ENCODE measurements at places on chromosomes 4 and X.
A peak's percentile ranks its signal among the peaks of the same experiment; 100 is the strongest.

GRCh38 chrX:15816886-15817285 lies 26.6 kb downstream of the ZRSR2 start:
- peak; percentile 60 for DNase-seq
- H3K36me3 ChIP-seq: peaks cover 44% of the 10 kb centered on the region
- peak overlapping the region; percentile 90 for H3K27ac ChIP-seq
- H3K4me3 ChIP-seq: peak overlapping the region; percentile 47
- H3K4me1 ChIP-seq: peaks cover 50% of the 10 kb centered on the region

DNA sequence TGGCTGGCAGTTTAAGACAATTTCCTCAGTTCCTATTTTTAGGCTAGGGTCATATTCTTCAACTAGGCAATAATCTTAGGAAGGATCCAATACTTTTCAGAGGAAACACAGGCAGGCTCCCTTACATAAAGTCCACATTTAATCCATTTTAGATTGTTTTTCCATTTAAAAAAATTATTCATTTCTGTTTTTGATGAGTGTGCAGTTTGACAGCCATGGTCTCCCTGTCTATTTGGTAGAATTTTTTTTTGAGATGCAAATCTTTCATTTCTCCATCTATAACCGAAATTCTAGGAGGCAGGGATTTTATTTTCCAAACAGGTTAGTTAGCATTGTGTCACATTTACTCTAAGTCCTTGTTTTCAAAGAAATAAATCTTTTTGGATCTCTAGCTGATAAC lies 326.8 kb downstream of the PPP4R3C start:
- no peak for DNase-seq
- no peak overlapping the region for H3K27ac ChIP-seq
- H3K36me3 ChIP-seq: no peaks in the 10 kb centered on the region
- H3K27me3 ChIP-seq: no peaks in the 10 kb centered on the region
- H3K4me3 ChIP-seq: no peak overlapping the region

GRCh38 chr4:141009931-141010330 lies 123.3 kb downstream of the RNF150 start:
- H3K4me3 ChIP-seq: no peak overlapping the region
- no peak overlapping the region for H3K27ac ChIP-seq
- H3K4me1 ChIP-seq: no peaks in the 10 kb centered on the region
- no peaks in the 10 kb centered on the region for H3K27me3 ChIP-seq
- no peaks in the 10 kb centered on the region for H3K36me3 ChIP-seq
- DNase-seq: no peak

- no peaks in the 10 kb centered on the region for H3K27me3 ChIP-seq
- H3K27ac ChIP-seq: no peak overlapping the region
- DNase-seq: no peak
- H3K4me3 ChIP-seq: no peak overlapping the region
- no peaks in the 10 kb centered on the region for H3K36me3 ChIP-seq
- no peaks in the 10 kb centered on the region for H3K4me1 ChIP-seq
These were observed 956.7 kb downstream of the GLUD2 start for GRCh38 chrX:122004127-122004526.

DNA sequence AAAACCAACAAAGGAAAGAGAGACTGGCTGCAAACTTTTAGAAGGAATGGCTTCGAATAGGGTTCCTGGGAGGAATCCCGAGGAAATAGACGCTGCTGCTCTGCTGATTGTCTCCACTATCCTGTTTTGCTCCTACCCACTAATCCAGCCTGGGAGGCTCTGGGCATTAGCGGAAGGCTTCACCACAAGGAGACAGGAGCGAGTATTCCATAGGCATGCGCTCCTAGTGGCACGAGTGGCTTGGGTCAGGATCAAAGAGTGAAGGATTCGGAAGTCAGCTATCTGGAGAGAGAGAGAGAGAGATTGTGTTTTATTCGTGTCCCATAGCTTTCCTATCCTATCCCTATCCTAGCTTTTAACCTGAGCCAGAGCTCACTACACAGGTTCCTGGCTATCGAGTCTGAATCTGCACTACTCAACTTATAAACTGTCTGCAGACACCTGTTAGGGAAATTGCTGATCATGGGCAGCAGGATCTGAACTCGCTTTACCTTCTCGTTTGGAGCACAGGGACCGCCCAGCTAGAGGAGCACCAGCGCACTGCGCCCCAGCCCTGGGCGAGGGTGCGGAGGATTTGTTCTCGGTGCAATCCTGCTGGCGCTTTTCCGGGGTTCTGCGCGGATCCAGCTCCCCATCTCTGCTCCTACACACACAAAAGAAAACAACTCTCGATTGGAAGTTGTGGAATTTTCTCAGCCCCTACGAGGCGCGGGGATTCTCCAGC lies 740 bp upstream of the NPY2R start:
- no peak overlapping the region for H3K4me3 ChIP-seq
- no peaks in the 10 kb centered on the region for H3K4me1 ChIP-seq
- DNase-seq: no peak
- H3K27ac ChIP-seq: no peak overlapping the region
- no peaks in the 10 kb centered on the region for H3K36me3 ChIP-seq
- peaks cover 27% of the 10 kb centered on the region for H3K27me3 ChIP-seq

DNA sequence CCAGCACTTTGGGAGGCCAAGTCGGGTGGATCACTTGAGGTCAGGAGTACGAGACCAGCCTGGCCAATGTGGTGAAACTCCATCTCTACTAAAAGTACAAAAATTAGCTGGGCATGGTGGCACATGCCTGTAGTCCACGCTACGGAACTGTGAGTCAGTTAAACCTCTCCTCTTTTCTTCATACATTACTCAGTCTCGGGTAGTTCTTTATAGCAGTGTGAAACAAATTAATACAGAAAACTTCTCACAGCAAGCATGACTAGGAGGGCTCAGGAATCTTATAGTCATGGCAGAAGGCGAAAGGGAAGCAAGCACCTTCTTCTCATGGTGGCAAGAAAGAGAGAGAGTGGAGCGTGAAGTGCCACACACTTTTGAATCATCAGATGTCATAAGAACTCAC lies 358.9 kb downstream of the NLGN4X start:
- H3K27me3 ChIP-seq: no peaks in the 10 kb centered on the region
- no peaks in the 10 kb centered on the region for H3K4me1 ChIP-seq
- no peak for DNase-seq
- H3K36me3 ChIP-seq: no peaks in the 10 kb centered on the region
- no peak overlapping the region for H3K27ac ChIP-seq

DNA sequence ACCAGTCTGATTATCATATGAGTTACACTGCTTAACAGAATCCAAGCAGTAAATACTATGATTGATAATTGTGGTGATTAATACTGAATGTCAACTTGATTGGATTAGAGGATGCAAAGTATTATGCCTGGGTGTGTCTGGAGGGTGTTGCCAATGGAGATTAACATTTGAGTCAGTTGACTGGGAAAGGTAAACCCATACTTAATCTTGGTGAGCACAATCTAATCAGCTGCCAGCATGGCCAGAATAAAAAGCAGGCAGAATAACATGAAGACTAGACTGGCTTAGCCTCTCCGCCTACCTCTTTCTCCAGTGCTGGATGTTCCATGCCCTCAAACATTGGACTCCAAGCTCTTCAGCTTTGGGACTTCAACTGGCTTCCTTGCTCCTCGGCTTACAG lies 961.3 kb downstream of the ADGRL3 start:
- no peaks in the 10 kb centered on the region for H3K36me3 ChIP-seq
- H3K4me3 ChIP-seq: no peak overlapping the region
- no peak overlapping the region for H3K27ac ChIP-seq
- no peak for DNase-seq
- H3K27me3 ChIP-seq: no peaks in the 10 kb centered on the region

- H3K4me1 ChIP-seq: peaks cover 14% of the 10 kb centered on the region
- no peaks in the 10 kb centered on the region for H3K27me3 ChIP-seq
- H3K27ac ChIP-seq: no peak overlapping the region
- DNase-seq: no peak
- peaks cover 24% of the 10 kb centered on the region for H3K36me3 ChIP-seq
These were observed 13.8 kb downstream of the MPP1 start for GRCh38 chrX:154791467-154791866.

GRCh38 chr4:151679231-151679630 lies 81.6 kb downstream of the GATB start:
- no peak for DNase-seq
- no peaks in the 10 kb centered on the region for H3K27me3 ChIP-seq
- H3K4me1 ChIP-seq: no peaks in the 10 kb centered on the region
- H3K36me3 ChIP-seq: no peaks in the 10 kb centered on the region

GRCh38 chrX:39729981-39730661 lies 367.6 kb downstream of the BCOR start:
- H3K4me1 ChIP-seq: peaks cover 7% of the 10 kb centered on the region
- H3K27ac ChIP-seq: no peak overlapping the region
- no peaks in the 10 kb centered on the region for H3K36me3 ChIP-seq
- H3K27me3 ChIP-seq: peaks cover 21% of the 10 kb centered on the region
- H3K4me3 ChIP-seq: no peak overlapping the region

DNA sequence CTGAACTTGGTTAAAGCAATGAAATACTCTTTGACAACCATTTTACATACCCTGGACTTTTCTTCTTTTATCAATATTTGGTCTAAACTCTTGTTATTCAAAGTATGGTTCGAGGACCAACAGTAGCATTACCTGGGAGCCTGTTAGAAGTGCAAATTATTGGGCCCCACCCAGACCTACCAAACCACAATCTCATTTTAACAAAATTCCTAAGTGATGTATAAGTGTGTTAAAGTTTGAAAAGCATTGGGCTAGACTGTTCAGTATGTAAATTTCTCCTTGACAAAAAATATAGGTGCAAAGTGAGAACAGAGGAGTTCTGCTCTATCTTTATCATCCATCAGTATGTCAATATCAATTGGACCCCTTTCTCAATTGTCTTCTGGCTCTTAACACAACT lies 67.1 kb downstream of the PGRMC1 start:
- no peak for DNase-seq
- peaks cover 2% of the 10 kb centered on the region for H3K4me1 ChIP-seq
- H3K27me3 ChIP-seq: peaks cover 4% of the 10 kb centered on the region
- no peaks in the 10 kb centered on the region for H3K36me3 ChIP-seq
- H3K4me3 ChIP-seq: no peak overlapping the region

DNA sequence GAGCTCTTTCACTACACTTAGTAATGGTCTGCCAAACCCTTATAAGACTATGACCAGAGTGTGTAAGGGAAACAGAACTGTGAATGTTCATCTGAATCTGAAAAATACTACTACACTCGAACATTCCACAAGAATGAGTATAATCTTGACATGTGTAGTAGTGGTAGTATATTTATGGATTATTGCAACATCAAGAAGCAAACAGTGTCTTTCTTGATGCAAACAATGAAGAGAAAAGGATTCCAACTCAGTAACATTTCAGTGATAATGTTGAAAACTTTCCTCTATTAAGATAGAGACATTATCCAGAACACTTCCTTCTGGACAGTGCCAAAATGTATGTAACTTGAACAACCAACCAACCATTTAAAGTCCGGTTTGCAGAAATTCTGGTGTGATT lies 394.7 kb upstream of the CPEB2 start:
- no peaks in the 10 kb centered on the region for H3K4me1 ChIP-seq
- H3K4me3 ChIP-seq: no peak overlapping the region
- H3K36me3 ChIP-seq: no peaks in the 10 kb centered on the region
- no peak overlapping the region for H3K27ac ChIP-seq
- no peak for DNase-seq

- no peaks in the 10 kb centered on the region for H3K4me1 ChIP-seq
- DNase-seq: no peak
- no peaks in the 10 kb centered on the region for H3K27me3 ChIP-seq
- H3K4me3 ChIP-seq: no peak overlapping the region
These were observed 146.0 kb downstream of the TMEM144 start for GRCh38 chr4:158356301-158356700.

DNA sequence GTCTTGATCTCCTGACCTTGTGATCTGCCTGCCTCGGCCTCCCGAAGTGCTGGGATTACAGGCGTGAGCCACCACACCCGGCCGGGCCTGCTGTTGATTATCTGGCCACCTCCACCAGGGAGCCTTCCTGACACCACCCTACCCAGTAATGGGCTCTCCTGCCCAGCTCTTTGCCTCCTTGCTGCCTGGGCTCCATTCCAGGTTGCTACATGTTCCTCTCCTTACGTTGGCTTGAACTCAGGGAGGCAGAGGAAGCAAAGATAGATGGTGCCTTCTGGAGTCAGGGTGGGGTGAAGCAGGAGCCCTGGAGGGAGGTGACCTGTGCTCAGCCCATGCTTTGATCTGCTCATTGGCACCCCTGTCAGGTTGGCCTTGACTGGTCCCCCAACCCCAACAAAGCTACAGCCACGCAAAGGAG lies 26.3 kb downstream of the FLNA start:
- no peak overlapping the region for H3K4me3 ChIP-seq
- H3K36me3 ChIP-seq: peaks cover 20% of the 10 kb centered on the region
- peak overlapping the region; percentile 83 for H3K27ac ChIP-seq
- H3K27me3 ChIP-seq: no peaks in the 10 kb centered on the region

DNA sequence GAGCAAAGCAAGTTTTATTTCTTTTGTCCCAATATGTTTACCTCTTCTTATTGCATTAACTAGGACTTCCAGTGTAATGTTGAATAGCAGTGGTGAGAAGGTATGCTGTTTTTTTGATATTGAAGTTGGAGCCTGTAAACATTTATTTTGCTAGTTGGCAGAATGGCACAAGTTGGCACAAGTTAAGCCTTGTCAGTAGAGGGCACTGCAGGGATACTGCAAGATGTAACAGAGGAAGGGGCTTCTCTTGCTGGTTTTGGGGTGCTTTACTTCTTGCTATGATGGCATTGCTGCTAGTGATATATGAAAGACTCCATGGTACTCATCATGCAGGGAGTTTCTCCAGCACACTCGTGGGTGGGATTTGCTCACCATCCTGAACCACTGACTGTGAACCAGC lies 327.3 kb upstream of the ARX start:
- no peak overlapping the region for H3K27ac ChIP-seq
- H3K27me3 ChIP-seq: no peaks in the 10 kb centered on the region
- H3K36me3 ChIP-seq: no peaks in the 10 kb centered on the region

DNA sequence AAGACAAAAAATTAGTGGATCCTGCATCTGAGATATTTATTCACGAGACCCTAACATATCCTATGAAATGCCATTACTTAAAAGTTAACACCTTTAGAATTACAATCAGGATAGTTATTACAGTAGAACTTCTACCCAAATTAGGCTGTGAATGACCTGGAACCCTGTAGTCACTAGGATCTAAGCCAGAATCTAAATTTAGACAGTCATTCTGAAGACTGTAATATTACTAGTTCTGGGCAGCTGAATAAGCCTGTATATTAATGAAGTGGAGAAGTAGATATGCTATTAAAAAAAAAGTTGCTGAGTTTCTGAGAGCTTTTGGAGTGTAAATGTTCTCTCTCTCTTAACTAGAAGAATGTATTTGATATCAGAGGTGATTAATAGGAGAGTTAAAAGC lies 67.0 kb downstream of the FAM13A start:
- peaks cover 4% of the 10 kb centered on the region for H3K4me1 ChIP-seq
- no peaks in the 10 kb centered on the region for H3K27me3 ChIP-seq
- no peak overlapping the region for H3K4me3 ChIP-seq
- H3K27ac ChIP-seq: no peak overlapping the region

- H3K36me3 ChIP-seq: no peaks in the 10 kb centered on the region
- no peak for DNase-seq
- H3K27ac ChIP-seq: no peak overlapping the region
- no peaks in the 10 kb centered on the region for H3K4me1 ChIP-seq
- no peak overlapping the region for H3K4me3 ChIP-seq
These were observed 3.8 kb upstream of the ZNF185 start for GRCh38 chrX:152893980-152894610.

GRCh38 chr4:122747068-122747467 lies 14.6 kb downstream of the BBS12 start:
- no peak for DNase-seq
- no peak overlapping the region for H3K4me3 ChIP-seq
- H3K27ac ChIP-seq: peak overlapping the region; percentile 74
- peaks cover 14% of the 10 kb centered on the region for H3K36me3 ChIP-seq
- H3K4me1 ChIP-seq: peaks cover 17% of the 10 kb centered on the region

- H3K36me3 ChIP-seq: no peaks in the 10 kb centered on the region
- no peaks in the 10 kb centered on the region for H3K27me3 ChIP-seq
- H3K4me3 ChIP-seq: no peak overlapping the region
These were observed 54.9 kb downstream of the ACOX3 start for GRCh38 chr4:8385611-8386010.

GRCh38 chrX:50204364-50204899 lies at the start of gene CCNB3:
Gene CCNB3 (plus strand): TSS chrX:50204765. CDS start chrX:50285164, 80,399 bp downstream.
- peak; percentile 75 for DNase-seq
- peak within 1 kb of the TSS; percentile 64 for H3K4me3 ChIP-seq
- H3K36me3 ChIP-seq: no peaks in the 10 kb centered on the region
- H3K4me1 ChIP-seq: peaks cover 12% of the 10 kb centered on the region
